ENCODE measurements at places on chromosomes 2 and 18. TPM values are rescaled to one million over a fixed set of nuclear protein-coding genes. Genes with fewer than 3 reads are reported as not detected.

UPP2 gene
- not detected for total RNA-seq

DNA sequence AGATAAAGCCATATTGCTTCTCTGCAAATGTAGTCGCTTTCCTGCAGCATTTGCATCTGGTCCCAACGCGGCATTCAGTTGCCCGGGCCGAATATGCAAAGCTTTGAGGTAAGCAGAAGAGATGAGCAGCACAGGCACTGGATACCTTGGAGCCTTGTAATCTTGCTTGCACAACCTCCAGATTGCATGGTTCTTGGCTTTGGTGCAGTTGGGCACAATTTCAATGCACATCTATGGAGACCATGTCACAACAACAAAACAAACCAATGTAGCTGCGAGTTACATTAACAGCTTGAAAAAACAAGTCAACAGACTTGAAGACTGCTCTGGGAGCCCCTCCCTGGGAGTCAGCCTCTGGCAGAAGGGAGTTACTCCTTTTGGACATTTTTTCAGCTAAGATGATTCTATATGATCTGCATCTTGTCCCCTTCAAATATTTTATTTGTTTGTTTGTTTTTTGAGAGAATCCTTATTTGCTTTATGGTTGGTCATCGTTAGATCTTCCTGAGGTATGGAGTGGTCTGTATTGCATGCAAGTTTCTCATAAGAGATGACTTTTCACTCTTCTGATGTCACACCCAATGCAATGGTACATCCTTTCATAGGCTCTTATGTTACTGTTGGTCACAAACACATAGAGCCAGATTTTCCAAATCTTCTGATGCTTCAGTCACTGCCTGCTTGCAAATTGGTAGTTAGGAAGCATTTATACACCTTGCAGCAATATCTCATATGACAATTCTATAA, 113.5 kb downstream of the EFEMP1 start:
- DNase-seq, result peak; percentile 66

GPN1 gene
- total RNA-seq, result 39.5 TPM

DNA sequence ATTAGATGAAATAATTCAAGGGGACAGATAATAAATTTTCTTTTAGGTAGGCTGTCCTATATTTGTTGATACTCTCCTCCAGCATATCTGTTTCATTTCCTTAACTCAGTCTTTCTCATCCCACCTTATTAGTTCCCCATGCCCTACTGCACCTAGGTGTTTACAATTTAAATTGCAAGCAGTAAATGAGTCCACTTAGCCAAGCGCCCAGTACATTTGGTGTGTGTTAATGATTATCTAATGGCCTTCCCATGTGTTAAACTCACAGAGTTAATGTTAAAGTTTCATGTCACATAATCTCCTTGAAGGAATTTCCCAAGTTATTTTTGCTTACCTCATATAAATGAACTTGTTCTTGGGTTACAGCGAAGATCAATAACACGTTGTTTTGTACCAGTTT, 31.2 kb downstream of the ITGB6 start:
- no peak for DNase-seq

SESTD1 gene
- total RNA-seq, result 26.3 TPM

GRCh38 chr2:63862806-63863205, 21.1 kb downstream of the UGP2 start:
- no peak for DNase-seq

TUBA4A gene
- 32.9 TPM for total RNA-seq

CDK5R2 gene
- total RNA-seq, result 0.07 TPM

GRCh38 chr2:194556629-194557028, 1100.4 kb upstream of the SLC39A10 start:
- no peak for DNase-seq

DNA sequence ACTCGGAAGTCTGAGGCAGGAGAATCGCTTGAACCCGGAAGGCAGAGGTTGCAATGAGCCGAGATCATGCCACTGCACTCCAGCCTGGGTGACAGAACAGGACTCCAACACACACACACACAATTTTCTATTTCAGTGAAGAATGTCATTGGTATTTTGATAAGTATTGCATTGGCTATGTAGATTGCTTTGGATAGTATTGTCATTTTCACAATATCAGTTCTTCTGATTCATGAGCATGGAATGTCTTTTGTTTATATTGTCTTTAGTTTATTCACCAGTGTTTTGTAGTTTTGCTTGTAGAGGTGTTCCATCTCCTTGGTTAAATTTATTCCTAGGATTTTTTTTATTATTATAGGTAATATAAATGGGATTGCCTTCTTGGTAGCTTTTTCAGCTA, 693.4 kb upstream of the SYT4 start:
- DNase-seq, result no peak

GRCh38 chr2:42105330-42106256, 57.8 kb downstream of the PKDCC start:
- no peak for DNase-seq

GRCh38 chr18:46659484-46659883, 2.5 kb upstream of the LOXHD1 start:
- DNase-seq, result no peak

SATB2 gene
- total RNA-seq, result 13.4 TPM

MDH1B gene
- total RNA-seq, result 0.64 TPM

HRH4 gene
- 0.12 TPM for total RNA-seq

- DNase-seq, result no peak
Observed at GRCh38 chr2:42147641-42148274, 21.4 kb upstream of the EML4 start.

LDAH gene
- 40.7 TPM for total RNA-seq

COL4A3 gene
- 5.5 TPM for total RNA-seq

GPR55 gene
- 0.07 TPM for total RNA-seq

DNA sequence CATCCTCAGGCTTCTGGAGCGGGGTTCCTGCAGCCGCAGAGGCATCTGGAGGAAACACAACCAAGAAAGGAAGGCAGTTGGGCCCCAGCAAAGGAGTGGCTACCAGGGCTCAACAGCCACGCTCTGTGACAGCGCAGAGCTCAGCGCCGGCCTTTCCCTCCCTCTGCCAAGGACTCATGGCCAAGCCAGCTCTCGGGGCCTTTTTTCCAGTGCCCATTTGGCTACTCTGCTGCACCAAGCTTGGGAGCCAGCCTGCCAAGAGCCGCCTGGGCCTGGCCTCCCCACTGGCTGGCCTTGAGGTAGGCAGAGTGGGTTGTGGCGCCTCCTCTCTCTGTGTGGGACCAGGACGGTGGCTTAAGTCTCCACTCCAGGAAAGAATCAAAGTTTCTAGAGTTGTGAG, 7.2 kb upstream of the CCDC74A start:
- DNase-seq, result no peak

G6PC2 gene
- total RNA-seq, result not detected

- no peak for DNase-seq
Observed at GRCh38 chr2:152481881-152482583, 147.1 kb downstream of the FMNL2 start.

- DNase-seq, result no peak
Observed at GRCh38 chr18:39969803-39970494, 1985.1 kb upstream of the PIK3C3 start.

GRCh38 chr2:18899725-18900124, 310.4 kb upstream of the NT5C1B start:
- no peak for DNase-seq

DNA sequence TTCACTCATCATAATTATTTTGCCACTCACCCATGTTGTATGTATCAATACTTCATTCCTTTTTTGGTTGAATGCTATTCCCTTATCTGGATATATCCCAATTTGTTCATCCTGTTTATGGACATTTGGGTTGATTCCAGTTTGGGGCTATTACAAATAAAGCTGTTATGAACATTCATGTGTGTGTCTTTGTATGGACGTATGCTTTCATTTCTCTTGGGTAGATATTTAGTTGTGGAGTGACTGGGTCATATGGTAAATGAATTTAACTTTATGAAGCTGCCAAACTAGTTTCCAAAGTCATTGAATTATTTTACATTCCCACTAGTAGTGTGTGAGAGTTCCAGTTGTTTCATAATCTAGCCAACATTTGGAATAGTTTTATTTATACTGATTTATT, 2.7 kb downstream of the FAM228B start:
- no peak for DNase-seq

DNA sequence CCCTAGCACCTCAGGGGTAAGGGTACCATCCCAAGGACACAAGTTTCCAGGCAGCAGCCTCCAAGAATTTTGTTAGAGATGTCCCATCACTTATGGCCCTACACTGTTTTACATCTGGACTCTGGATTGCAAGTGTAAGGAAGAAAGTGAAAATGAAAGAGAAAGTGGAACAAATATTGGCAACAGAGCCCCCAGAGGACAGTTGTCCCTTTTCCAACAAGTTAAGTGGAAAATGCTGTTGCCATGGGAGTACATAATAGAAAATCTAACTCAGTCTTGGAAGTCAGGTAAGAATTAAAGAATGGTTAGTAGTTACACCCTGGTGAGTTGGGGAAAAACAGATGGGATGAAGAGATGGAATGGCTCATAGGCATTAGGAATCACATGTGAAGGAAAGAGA, 50.6 kb downstream of the TTC21B start:
- no peak for DNase-seq

TDRD15 gene
- not detected for total RNA-seq

C2orf49 gene
- 26.0 TPM for total RNA-seq

LBX2 gene
- total RNA-seq, result 0.95 TPM

DNA sequence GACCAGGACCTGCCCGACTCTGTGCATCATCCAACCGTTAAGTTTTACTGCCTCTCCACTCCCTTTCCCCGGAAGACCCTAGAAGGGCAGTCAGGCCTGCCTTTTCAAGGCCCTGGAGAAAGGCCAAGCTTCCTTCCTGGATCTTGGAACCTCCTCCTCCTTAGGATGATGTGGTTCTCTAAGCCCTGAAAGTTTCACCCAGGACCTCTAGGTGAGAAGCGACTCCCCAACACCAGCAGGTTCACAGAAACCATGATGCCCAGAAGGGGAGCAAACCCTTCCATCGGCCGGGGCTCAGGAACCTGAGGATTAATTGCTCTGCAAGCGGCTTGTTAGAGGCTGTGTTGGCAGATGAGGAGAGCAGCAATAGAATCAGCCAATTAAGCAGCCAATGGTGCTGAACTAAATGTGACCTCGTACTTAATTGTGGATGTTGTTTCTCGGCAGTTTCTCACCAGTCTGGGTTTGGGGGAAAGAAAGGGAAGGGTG, 94.2 kb upstream of the FZD7 start:
- DNase-seq, result no peak

GRCh38 chr18:48816554-48816953, 134.2 kb downstream of the SMAD7 start:
- no peak for DNase-seq

DNA sequence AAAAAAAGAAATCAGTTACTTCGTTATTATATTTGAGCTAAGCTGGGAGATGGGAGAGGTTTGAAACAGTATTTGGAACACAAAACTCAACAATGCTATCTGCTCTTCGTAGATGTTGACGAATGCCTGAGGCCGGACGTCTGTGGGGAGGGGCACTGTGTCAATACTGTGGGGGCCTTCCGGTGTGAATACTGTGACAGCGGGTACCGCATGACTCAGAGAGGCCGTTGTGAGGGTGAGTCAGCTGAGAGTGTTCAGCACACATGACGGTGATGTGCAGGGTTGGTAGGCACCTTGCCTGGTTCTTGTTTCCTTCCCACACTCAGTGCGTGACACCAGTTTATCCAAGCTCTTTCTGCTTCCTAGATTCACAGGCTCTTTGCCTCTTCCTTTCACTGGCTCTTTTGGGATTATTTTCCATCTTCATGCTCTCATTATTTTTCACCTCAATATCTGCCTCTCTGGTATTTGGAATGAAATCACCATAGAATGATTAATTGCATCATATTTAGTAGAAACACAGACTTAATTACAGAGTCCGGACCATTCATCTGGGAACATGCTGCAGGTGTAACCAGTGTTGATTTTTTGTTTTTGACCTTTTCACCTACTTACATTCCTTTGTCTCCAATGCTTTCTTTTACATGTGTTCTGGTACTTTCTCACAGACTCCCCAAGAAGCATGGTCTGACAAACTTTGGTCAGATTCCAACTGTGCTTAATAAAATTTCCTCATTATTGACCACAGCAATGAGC, 200.6 kb upstream of the RASGRP3 start:
- DNase-seq, result peak; percentile 89

WDR43 gene
- 152 TPM for total RNA-seq

- DNase-seq, result peak; percentile 26
Observed at GRCh38 chr2:96715658-96716057, 24.2 kb downstream of the LMAN2L start.

SMYD1 gene
- total RNA-seq, result not detected

GRCh38 chr18:76315722-76316230, 179.3 kb downstream of the ZNF516 start:
- DNase-seq, result no peak

DNA sequence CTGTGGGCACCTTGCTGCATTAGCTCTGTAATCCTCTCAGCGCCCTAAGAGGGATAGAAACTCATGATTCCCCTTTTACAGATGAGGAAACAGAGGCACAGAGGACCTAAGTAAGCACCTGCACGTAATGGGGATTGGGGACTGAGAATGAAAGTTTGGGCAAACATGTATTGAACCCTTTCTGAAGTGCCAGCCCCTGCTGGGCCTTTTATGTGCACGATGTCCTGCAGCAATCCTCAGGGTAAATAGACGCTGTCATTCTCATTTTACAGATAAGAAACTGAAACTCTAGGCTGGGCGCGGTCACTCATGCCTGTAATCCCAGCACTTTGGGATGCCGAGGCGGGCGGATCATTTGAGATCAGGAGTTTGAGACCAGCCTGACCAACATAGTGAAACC, 117.4 kb downstream of the STPG4 start:
- no peak for DNase-seq

GRCh38 chr2:85694052-85695025, at the start of gene GNLY:
Gene GNLY, plus strand, starts transcription at chr2:85694358. Its CDS starts 61 bp downstream, at chr2:85694419.
- DNase-seq, result no peak

- DNase-seq, result no peak
Observed at GRCh38 chr2:200466425-200467418, 43.1 kb downstream of the KCTD18 start.

PRSS56 gene
- not detected for total RNA-seq

DNA sequence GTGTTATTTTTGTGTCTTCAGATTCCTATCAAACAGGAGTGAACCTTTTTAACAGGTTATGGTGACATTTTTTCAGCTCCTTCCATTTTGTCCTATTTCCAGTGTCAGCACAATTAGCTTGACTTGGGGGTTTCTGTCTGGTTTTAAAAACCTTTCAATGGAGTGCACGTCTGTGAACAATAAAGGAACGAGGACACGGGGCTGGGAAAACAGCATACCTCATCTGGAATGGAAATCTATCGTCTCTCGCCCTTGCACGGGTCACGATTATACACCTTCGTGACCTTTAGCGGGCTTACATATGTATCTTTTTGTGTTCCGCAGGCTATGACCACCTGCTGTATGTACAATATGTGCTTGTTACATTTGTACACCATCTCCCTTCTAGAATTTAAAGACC, 2.3 kb upstream of the ZNF532 start:
- no peak for DNase-seq

IL36A gene
- not detected for total RNA-seq

GRCh38 chr2:763766-764525, 86.7 kb upstream of the TMEM18 start:
- DNase-seq, result no peak

Measured in NCI-H460 (cell line).